ENCODE measurements at places on chromosomes 1 and 21. TPM values are rescaled to one million over a fixed set of nuclear protein-coding genes. Genes with fewer than 3 reads are reported as not detected.
A peak's percentile ranks its signal among the peaks of the same experiment; 100 is the strongest.

The ALX3 gene
- total RNA-seq: not detected

The TMPRSS15 gene
- not detected for total RNA-seq

The CKS1B gene
- 72.4 TPM for total RNA-seq

The MSH4 gene
- total RNA-seq: 0.08 TPM

The CFHR1 gene
- not detected for total RNA-seq

- DNase-seq: no peak
Observed at GRCh38 chr1:12031039-12031980, 12.0 kb downstream of the MIIP start.

DNA sequence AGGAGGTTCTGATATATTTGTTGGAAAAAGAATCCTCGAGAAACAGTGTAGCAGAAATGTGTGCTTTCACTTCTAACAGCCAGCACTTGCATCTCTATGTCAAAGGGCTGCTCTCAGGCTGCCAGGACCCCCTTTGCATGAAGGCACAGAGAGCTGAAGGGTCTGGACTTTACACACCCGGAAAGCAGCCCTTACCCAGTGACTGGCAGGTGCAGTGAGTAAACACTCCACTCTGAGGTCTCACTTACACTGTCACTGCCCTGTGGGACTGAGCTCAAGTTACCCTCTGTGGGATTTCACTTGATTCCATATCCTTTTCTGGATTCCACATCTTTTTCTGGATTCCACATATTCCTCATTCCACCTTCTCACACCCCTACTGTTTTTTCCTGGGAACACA, 40.8 kb upstream of the PPP2R5A start:
- DNase-seq: no peak

- DNase-seq: no peak
Observed at GRCh38 chr1:241813768-241814320, 34.2 kb upstream of the EXO1 start.

GRCh38 chr1:204437796-204438570, 26.4 kb upstream of the PPP1R15B start:
- no peak for DNase-seq

DNA sequence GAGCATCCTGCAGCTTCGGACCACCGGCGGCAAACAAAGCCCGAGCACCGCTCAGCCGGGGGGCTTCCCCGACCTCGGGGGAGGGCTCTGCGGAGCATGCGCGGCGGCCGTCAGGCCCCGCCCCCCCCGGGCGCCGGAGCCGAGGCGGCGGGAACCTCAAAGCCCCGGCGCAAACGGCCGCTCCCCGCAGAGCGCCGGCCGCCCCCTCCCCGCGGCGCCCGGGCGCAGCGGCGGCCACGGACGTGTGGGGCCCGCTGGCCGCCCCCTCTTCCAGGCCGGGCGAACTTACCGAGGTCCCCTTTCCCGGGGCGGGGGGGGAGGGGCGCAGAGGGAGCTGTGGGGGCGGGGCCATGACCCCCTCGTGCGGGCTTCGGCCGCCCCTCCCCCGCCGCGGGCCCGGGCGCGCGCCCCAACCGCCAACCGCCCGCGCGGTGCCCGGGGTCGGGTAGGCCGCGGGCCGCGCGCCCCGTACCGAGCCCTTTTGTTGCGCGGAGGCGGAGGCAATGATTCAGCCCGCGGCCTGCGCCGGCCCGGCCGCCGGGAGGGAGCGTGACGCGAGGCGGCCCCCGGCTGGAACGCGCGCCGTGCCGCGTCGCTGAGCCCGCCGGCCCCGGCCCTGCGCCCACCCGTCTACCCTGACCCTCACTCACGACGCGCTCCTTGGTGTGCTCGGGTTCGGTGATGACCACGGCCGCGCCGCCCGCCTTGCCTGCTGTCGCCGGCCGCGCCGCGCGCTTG, 1.7 kb downstream of the RCC2 start:
- no peak for DNase-seq

DNA sequence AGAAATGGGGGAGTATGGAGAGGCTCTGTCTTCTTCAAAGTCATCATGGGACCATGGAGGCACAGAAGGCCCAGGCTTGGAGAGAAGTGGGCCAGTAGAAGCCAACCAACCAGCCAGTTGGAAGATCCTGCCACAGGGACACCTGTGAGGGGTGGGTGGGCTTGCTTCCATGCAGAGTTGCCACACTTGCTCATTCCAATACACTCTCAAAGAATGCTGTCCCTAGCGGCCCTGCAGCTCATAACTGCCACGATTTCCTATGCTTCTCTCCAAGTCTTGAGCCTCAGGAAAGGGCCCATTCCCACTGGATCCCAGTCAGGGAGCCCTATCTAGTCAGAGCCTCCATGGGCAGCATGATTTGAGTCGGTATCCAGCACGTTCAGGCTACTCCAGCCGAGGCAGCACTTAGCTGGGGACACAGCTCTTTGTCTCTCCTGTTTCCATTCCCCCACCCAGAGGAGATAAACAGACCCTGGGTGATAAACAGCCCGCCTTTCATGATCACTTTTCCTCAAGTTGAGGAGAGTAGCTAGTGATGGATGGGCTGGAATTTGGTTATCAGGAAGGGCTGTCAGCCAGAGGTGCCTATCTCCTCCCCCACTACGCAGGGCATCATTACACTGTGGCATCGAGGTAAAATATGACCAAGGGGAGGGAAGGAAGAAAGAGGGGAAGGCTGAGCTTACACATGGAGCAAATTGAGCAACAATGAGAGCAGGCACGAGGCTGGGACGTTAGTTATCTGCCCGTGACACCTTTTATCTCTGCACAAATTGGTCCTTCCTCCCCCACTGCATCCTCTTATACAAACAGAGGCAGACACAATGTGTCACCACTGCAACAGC, 64.6 kb downstream of the ERI3 start:
- no peak for DNase-seq

GRCh38 chr1:67937010-67937409, 103.7 kb upstream of the GNG12 start:
- no peak for DNase-seq

DNA sequence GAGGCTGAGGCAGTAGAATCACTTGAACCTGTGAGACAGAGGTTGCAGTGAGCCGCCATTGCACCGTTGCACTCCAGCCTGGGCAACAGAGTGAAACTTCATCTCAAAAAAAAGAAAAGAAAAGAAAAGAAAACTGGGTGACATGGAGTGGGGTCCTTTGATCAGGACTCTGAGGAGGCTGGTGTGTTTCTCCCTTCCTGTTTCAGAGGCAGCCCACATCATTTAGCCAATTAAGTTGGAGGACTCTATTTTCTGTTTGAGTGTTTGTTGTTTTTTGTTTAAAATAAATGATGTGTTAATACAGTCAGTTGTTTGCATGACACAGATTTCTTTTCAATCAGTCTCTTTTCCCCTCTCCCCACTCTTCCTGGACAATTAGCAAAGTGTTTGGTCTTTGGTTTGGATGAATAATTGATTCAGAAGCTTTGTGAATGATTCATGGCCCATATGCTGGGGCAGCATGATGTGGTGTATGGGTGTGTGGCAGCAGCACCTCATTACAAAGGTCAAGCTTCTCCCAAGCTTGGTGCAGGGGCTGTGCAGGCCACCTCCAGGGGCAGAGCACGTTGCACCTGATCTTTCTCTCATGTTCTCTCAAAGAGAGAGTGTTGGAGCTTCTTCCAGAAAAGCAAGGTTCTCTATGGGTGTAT, 48.8 kb downstream of the CACNA1E start:
- no peak for DNase-seq

DNA sequence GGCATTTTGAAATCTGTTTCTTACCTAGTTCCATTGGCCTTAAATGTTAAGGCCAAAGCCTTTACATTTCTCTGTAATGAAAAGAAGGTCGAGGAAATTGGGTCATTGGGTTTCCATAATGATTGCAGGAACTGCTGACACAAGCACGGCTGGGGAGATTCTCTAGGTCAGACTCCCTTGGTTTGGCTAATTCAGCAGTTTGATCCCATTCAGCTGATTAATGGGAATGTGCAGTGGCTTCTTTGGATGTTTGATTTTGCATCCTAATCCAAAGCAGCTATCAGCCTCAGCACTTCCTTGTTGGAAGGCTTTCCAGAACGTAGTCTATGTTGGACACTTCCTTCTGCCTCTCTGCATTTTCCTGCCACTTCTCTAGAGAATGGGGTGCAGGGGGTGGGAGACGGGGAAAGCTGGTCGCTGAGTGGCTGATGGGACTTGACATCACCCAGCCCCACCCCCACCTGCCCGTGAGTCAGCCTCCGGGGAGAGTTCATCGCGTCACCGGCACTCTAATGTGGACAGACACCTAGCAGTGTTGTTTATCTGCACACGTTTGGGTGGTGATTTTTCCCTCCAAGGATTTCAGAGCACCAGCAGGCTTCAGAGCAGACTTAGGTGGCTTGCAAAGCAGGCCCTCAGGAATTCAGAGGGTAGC, 5.4 kb downstream of the PSEN2 start:
- DNase-seq: peak; percentile 29

- DNase-seq: no peak
Observed at GRCh38 chr1:47448462-47449222, 10.8 kb downstream of the FOXD2 start.

- no peak for DNase-seq
Observed at GRCh38 chr1:77831976-77832711, 52.7 kb downstream of the MIGA1 start.

DNA sequence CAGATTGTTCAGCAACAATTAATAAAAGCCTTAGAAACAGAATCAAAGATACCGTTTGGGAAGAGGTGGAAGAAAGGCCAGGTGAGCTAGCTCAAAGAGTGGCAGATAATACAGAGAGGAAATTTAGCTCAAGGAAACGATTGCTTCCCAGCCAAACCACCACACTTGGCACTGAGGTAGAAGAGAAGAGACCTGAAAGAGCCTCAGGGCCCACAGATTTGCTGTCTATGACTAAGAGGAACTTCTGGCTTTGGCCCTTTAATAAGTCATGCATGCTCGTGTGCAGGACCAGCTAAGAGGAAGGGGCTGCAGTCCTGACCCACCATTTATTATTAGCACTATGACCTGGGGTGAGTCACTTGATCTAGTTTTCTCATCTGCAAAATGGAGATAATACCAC, 72.8 kb upstream of the BCL10 start:
- no peak for DNase-seq

DNA sequence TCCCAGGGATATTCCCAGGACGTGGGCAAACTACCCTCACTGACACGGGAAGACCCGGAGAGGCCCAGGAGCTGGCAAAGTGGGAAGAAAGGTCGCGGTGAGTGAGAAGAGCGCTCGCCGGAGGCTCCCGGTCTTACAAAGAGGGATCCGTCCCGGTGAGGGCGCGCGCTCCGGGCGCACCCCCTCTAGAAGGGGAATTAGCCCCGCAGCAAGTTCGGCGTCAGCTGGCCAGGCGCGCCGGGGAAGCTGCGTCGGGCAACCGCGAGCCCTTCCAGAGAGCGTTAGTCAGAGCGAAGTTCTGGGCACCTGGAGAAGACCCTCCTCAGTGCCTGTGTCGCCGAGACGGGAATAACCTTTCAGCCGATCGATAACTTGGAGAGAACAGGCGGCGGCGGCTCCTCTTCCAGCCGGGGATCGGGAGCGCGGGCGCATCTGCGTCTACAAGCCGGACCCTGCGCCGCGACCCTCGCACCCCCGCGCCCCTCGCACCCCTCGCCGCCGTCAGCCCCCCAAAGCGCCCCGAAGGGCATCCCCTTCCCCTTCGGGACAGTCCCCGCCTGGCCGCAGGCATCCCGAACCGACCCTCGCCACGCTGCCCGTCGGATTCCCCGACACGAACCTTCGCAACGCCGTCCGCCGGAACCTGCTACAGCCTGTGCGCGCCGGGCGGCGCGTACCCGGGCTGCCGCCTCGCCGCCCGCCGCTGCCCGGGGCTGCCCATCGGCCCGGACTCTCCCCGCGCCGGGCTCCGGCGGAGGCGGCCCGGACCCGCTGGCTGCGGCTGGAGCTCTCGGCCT, 485 bp downstream of the SIPA1L2 start:
- no peak for DNase-seq

GRCh38 chr1:36908096-36908495, 126.2 kb downstream of the GRIK3 start:
- DNase-seq: no peak
